Right cardiac atrium (tissue), 5 donors: ENCODE measurements at places on chromosomes 2 and 18.

DNA sequence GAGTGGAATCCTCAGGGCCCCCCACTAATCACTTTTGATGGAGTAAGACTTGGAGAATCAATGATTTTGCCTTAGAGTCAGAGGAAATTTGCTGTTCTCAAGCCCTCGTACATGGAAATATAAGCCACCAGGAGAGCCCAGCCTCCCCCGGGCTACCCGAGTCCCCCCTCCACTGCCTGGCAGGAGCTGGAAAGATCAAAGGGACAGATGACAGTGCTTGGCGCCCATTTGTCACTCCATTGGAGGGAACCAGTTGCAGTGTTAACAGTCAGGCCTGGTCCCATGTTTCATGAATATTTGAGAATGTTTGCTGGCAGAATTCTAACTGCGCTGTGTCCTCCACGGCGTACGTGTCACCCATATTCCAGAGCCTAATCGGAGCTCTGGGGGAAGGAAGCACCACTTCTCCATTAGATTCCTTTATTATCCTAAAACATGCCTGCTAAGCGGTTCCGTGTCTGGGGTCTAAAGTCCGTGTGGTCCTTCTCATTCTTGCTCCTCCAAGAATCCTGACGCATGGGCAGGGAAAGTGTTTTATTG lies 202.4 kb downstream of the KLHL29 start:
- DNase-seq: no peak

- no peak for DNase-seq
Observed at GRCh38 chr18:37565101-37565976, at the start of gene CELF4. TSS of gene CELF4 (minus strand) at chr18:37565798.

GRCh38 chr2:177597759-177598158 lies 205.2 kb downstream of the AGPS start:
- DNase-seq: no peak

DNA sequence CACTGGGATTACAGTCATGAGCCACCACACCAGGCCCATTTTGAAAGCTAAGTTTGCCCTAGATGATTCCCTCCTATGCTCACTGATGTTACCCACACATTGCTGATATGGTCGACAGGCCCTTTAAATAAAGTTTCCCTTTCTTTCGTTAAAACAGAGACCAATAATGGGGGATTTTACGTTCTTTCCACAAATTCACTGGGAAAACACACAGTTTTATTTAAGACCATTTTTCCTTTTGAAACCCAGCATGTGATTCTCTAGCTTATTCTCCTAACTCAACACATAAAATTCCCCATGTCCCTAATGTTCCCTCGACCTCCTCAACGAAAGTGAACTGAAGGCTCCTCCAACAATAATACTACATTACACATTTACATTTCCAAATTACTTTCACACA lies 223.2 kb downstream of the ANAPC1 start:
- no peak for DNase-seq

DNA sequence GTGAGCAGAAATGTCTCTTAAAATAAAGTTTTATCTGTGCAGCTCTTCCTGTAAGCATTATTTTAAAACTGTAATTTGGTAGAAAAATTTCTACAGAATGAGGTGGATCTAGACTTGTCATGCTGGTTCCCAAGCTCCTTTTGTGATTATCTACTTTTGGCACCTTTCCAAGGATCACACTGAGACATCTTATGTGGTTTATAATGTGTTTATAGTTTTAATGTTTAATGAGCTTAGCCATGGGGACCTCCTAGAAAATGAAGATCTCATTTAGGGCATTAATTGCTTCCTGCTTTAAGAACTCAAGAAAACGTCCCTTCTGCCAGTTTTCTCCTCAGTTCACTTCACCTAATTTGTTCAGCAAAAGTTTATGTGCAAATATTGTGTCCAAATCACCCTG lies 468.4 kb downstream of the SUCLG1 start:
- DNase-seq: no peak
